B cell (primary cell): ENCODE measurements at places on chromosomes 6 and 20.

GRCh38 chr6:85405175-85405852, 44.6 kb upstream of the NT5E start:
- no peak for DNase-seq

GRCh38 chr20:4573564-4574355, 147.9 kb upstream of the PRND start:
- no peak for DNase-seq

GRCh38 chr6:142385352-142385751, 83.5 kb downstream of the ADGRG6 start:
- DNase-seq: no peak

DNA sequence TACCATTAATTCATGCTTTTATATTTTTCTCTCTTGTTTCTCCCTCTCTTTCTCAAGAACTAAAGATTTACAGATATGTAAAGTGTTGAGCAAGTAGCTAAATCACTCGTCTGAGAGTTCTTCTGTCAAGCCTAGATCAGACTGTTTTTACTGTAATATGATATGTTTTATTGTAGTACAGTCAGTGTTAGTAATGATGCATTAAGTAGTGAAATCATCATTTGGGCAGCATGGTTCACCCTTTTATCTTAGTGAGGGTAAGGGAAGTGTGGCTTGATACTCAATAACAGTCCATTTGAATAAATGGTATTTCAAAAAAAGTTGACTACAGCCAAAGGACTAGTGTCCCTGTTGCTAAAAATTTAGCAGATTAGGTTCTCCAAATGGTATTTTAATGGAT, 9.2 kb downstream of the CYB5R4 start:
- DNase-seq: no peak

GRCh38 chr6:24854077-24854666, 55.5 kb upstream of the ARMH2 start:
- peak; percentile 49 for DNase-seq
